ENCODE measurements at places on chromosomes 5 and 9.

DNA sequence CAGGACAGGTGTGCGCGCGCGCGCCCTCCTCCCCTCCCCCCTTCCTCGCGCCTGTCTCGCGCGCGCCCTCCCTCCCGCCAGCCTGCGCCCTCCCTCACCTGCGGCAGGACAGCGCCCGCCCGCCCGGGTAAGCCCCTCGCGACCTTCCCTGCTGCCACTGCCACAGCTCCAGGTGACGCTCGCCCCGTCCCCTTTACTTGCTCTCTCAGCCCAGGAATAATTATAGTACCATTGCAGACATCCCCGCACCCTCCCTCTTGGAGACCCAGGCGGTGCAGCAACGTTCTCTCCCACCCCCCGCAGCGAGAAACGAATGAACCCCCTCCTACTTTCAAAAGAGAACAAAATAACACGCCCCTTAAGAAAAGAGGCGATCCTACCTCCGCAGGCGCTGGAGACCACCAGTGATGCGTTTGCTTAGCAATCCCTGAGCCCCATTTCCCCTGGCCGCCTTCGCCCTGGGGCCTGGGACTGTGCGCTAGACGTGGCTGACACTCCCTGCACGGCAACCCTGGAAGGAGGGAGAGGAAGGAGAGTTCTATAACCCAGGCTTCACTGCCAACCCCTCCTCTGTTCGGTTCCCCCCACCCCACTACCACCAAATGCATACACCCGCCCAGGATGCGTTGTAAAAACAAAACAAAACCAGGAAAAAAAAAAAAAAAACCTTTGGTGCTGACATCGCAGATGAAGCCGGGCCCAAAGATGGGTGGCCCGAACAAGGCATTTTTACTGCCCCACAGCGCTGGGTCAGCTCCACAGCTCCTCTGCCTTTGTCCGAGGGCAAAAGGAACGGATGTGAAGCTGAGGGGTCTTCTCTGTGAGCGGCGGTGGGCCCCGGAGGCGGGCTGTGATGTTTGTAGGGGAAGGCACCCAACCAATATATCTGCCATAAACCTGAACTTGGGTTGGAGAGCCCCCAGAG lies 5.6 kb upstream of the PURA start:
- DNase-seq: no peak

DNA sequence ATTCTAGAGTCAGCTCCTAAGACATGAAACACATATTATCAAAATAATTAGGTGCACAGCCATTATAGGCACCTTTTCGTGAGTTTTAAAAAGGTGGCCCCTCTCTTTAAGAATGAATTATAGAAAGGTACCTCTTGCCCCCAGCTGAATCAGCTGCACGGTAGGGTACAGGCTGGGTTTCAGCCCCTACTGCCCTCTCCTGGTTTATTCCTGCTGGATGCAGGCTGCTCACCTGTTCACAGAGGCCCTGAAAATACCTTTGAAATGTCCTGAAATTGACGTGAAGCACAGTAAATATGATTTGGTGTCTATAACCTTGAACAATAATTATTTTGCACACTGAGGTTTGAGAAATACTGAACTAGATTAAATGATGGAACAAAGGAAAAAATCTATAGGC lies 504.8 kb upstream of the SGCD start:
- DNase-seq: no peak

GRCh38 chr5:131528682-131529081 lies 106.3 kb downstream of the RAPGEF6 start:
- no peak for DNase-seq

DNA sequence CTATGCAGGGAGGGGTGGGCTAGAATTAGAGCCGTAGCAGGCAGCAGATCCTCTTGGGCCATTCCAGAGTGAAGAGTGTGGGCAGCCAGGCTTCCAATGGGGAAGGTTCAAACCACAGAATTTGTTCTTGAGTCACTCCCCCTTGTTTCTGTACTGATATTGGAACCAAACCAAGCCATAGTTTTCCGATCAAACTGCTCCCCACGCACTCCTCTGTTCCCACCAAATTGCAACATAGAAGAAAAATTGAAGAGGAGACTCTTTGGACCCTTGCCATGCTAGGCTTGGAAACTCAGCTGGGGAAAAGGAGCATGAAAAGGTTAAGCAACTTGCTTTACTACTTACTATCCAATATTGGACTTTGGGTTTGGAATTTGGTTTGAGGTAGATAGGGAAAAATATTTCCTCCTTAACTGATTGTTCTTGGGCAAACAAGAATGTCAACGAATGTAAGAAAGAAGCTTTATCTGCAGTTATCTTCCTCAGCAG lies 165.8 kb upstream of the NR3C1 start:
- DNase-seq: no peak

GRCh38 chr9:136228107-136228875 lies 17.3 kb downstream of the QSOX2 start:
- no peak for DNase-seq

DNA sequence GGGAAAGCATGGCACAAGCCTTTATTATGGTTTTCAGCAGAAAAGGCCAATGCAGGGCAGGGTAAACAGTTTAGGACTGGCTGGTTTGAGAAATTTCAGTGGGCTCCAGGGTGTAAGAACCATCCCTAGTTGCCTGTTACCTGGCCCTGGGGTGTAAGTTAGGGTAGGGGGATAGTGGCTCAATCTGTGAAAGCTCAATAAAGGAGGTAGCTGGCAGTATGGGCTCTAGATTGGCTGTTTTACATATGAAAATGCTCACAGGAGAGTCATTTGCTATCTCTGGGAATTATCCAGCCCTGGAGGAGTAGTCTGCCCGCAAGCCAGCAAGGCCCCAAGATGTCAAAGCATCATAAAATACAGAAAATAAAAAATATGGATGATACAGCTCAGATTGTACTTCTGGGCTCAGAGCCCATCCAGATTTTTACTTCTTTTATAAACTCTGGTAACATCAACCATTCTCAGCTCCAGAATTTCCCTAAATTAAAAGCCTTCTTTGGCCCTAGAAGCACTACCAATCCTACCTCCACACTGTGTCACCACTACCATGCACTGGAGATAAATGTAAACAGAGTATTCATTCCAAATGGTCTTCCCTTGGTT lies 31.1 kb downstream of the SSBP2 start:
- DNase-seq: no peak

GRCh38 chr9:126290871-126291270 lies 35.8 kb upstream of the MVB12B start:
- no peak for DNase-seq

- DNase-seq: no peak
Observed at GRCh38 chr9:112764837-112765236, 14.3 kb downstream of the SNX30 start.

DNA sequence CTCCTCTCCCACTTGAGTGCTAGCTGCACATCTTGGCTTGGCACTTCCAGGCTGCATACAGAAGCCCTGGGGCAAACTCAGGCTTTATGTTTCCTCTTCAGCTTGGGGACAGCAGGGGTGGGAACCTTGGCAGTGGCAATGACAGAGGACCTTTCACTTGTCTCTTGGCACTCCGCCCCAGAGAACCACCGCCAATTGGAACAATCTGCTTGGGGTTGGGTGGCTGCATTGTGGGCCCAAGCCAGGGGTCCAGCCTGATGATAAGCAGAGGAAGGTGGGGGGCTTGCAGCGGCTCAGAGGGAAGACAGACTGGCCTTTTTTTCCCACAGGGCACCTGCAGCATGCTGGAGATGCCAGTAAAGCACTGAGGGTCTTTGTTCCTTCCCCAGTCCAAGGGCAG lies 179.0 kb upstream of the NMUR2 start:
- no peak for DNase-seq

DNA sequence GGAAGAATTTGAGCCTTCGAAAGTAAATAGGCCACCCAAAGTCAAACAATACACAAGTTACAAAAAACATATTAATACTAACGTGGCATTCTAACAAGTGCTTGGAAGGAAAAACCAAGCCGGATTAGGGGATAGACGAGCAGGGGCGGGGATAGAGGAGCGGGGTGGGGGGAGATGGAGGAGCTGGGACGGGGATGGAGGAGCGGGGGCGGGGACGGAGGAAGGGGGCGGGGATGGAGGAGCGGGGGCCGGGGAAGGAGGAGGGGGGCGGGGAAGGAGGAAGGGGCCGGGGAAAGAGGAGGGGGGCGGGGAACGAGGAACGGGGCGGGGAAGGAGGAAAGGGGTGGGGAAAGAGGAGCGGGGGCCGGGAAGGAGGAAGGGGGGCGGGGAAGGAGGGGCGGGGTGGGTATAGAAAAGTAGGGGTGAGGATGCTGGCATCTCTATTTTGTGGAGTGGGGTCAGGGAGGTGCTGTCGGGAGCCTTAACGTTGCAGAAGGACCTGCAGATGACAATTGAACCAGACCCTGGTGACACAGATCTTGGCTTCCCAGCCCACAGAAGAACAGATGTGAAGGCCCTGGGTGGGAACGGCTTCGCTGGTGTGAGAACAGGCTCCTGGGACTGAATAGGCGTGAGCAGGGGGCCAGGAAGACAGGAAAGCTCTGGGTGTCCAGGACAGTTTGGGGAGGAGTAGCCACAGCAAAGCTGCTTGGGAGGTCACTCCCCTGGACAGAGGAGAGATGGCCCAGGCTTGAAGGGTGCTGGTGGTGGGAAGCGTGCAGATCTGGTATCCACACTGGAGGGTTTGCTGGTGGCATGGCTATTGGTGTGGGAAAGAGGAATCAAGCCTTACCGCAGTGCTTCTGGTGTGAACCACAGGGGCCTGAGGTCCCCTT lies 233.3 kb upstream of the DAP start:
- DNase-seq: no peak

DNA sequence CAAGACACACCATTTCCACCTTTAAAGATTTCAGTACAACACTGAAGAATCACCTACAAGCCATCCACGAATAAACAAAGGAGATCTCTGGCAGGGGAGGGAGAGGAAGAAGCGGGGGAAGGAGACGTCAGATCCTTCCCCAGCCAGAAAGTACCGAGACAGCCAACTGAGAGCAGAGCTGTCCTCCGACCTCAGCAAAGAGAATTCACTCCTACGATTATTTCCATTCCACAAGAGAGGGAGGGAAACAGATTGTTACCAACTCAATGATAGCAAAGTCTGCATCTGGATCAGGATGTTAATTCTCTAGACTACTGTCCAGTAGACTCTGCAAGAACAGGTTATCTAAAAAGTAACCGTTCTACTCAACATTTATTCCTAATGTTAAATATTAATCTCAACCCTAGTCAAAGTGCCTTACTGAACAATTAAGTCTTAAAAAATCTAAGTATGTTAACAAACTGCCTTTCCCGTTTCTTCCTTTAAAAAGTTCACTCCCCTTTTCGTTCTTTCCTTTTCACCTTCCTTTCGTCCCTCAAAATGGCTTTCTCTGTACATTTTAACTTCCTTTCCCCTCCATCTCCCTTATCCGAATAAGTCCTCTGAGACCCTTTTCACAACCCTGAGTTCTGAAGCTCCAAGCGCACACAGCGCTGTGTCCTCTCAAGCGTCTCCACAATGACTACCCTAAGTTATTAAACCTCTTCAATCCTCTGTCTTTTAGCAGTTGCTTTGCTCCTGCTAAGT lies 1.4 kb downstream of the CHD1 start:
- peak; percentile 80 for DNase-seq

DNA sequence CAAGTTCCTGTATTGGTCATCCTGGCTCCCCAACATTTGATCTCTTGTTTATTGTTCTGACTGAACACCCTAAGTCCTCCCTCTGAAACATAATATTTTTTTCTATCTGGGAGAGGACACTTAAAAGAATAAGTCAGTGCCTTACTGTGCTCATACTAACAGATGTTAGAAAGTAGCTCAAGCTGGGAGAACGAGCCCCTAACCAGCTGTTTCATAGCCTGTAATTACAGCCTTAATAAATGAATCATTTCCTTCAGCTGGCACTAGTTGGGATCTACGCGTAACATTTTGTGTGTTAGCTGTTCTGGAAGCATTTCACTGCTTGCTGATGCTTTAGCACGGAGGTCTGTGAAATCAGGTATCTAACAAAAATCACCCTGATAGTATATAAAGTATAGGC lies 345.9 kb upstream of the RIOK2 start:
- DNase-seq: no peak

DNA sequence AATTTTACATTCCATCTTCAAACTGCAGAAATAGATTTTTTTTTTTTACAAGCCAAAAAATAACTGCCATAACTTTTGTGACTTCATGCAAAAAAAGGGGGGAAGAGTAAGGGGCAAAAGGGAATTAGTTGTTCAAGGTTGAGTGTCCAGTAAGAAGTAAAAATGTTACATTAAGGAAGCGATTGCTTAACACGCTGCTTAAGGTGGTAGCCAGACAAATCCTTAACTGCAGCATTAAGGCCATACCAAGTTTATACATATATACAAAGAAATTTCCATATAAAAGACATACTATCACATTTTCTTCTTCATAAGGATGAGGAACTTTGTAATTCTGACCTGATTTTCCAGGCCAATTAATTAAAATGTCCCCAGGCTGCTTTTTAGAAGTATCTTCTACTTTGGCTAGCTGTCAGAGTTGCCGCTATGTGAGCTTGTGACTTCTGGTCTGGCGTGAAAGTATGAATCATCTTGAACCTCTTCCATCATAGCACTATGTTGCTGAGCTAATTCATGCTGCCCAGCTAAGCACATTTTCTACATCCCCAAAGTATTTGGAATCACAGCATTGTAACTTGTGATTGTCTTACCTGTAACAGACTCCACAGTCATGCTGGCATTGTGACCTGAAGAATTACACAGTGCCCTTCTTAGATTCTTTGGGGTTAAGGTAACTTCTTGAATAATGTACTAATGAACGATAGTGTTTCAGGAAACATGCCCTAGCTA lies 40.0 kb downstream of the G3BP1 start:
- DNase-seq: no peak

DNA sequence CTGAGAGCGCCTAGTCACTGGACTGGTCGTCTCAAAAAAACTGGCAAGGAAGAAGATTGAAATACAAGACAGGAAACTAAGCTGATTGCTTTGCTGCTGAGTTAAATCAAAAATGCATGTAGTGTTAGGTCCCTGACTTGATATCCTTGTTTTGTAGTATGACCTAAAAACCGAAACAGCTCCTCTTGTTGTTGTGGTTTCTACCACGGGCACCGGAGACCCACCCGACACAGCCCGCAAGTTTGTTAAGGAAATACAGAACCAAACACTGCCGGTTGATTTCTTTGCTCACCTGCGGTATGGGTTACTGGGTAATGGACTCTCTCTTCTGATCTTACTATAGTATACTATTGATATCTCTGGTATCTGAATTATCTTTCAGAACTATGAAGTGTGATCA lies 4.3 kb downstream of the MTRR start:
- peak; percentile 48 for DNase-seq

Measured in Jurkat, Clone E6-1 (cell line).